Lower leg skin (tissue), 4 donors: ENCODE measurements at places on chromosomes 2 and 18. TPM values are rescaled to one million over a fixed set of nuclear protein-coding genes. Genes with fewer than 3 reads are reported as not detected.

DNA sequence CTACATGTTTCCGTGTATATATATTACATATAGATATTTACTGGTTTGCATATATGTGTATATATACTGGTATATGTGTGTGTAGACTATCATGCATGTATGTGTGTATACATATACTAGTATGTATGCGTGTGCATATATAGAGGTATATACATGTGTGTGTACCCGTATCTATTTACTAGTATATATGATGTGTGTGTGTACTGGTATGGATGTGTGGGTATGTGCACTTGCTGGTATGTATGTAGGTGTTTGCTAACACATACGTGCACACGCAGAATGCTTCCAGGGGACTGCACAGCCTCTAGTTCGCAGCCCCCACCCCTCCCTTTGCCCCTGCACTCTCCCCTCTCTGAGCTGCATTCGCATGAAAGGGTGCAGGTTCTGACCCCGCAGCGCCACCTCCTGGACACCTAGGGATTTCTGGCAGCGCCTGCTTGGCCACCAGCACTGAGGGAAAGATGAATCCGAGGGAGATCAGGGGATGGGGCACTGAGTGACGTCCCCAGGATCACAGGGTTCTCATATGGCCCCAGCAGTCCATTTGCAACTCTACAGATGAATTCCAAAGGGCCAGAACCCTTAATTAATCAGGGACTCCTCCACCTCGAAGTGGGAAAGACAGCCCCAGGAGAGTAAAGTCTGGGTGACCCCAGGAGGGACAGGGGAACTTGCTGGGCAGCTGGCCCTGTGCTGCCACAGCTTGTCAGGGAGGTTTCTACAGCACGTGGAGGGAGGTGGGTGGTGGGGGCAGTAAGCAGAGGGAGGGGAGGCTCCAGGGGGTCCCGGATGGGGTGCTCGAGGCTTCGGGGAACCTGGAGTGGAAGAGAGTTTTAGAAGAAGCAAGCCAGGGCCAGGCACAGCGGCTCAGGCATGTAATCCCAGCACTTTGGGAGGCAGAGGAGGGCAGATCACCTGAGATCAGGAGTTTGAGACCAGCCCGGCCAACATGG is 66.8 kb upstream of the ASAP2 start:
- DNase-seq = peak; percentile 95

- no peak for DNase-seq
Measured at GRCh38 chr2:68917034-68917718, 35.5 kb downstream of the GKN2 start.

DNA sequence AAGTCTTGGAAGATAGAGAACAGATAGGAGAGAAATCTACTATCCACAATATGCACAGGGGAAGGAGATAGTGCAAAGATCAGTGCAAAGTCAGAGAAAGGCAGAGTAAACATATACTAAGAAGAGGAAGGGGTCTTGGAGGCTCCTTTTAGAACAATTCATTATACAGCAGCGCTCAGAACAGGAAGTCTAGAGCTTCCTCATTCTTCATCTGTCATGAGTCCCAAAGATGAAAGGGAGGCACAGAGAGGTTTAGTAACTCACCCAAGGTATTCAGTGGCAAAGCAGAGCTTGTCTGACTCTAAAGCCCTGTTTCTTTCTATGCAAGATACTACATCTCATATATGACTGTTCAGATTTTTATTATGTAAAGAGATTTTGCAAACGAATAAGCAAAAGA is 1.4 kb downstream of the SP110 start:
- no peak for DNase-seq

GRCh38 chr2:28828382-28828781 is 17.7 kb downstream of the SPDYA start:
- DNase-seq = no peak

The CLK1 gene
- total RNA-seq = 227 TPM

GRCh38 chr18:9991011-9992000 is 77.5 kb downstream of the VAPA start:
- DNase-seq = peak; percentile 81

DNA sequence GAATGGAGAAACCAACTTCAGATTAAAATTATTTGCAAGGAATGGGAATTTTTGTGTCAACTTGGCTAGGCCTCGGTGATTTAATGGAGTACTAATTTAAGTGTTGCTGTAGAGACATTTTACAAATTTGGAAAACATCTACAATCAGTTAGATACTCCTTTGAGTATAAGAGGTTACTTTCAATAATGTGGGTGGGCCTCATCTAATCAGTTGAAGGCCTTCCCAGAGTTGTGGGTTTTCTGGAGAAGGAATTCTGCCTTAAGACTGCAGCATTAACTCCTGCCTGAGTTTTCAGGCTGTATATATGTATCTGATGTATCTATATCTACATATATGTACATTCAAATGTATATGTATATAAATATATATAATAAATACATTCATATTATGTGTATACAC is 47.6 kb upstream of the ABCA12 start:
- DNase-seq = no peak

DNA sequence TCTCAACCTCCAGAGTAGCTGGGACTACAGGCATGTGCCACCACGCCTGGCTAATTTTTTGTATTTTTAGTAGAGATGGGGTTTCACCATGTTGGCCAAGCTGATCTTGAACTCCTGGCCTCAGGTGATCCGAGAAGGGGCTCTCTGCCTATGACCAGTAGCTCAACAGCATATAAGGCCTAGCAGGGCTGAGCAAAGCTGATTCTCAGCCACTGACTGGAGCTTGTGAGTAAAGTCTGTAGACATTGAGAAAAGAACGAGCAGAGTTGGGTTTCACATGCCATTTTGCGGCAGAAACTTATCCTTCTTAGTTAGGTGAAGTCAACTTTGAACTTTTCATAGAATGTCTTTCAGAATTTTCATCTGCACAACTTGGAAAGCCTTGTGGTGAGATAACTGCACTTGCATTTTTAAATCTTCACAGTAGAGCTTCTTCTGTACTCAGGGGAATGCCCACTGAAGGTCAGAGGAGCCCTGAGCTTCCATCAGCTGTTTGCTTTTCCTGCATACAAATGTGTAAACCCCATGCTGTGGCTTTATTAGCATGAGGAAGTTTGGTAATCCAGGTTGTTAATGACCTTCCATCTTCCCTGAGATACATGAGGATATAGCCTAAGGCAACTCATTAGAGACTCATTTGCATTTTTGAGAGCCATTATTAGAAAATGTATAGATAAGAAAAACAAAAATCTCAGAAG is 602.4 kb downstream of the METTL4 start:
- no peak for DNase-seq

- no peak for DNase-seq
Measured at GRCh38 chr2:9355270-9355669, 68.1 kb downstream of the ITGB1BP1 start.

- no peak for DNase-seq
Measured at GRCh38 chr2:159145745-159146354, 140.7 kb downstream of the WDSUB1 start.
